Bone marrow (tissue), 2 donors: ENCODE measurements at places on chromosomes 1 and 21.

- DNase-seq, result no peak
Observed at GRCh38 chr21:45850181-45850580, 131.4 kb upstream of the COL6A1 start.

- DNase-seq, result no peak
Observed at GRCh38 chr1:234398849-234399381, 25.7 kb downstream of the COA6 start.

- no peak for DNase-seq
Observed at GRCh38 chr1:243708210-243708609, 141.8 kb downstream of the AKT3 start.

- no peak for DNase-seq
Observed at GRCh38 chr1:9942399-9942938, 722 bp downstream of the LZIC start.

DNA sequence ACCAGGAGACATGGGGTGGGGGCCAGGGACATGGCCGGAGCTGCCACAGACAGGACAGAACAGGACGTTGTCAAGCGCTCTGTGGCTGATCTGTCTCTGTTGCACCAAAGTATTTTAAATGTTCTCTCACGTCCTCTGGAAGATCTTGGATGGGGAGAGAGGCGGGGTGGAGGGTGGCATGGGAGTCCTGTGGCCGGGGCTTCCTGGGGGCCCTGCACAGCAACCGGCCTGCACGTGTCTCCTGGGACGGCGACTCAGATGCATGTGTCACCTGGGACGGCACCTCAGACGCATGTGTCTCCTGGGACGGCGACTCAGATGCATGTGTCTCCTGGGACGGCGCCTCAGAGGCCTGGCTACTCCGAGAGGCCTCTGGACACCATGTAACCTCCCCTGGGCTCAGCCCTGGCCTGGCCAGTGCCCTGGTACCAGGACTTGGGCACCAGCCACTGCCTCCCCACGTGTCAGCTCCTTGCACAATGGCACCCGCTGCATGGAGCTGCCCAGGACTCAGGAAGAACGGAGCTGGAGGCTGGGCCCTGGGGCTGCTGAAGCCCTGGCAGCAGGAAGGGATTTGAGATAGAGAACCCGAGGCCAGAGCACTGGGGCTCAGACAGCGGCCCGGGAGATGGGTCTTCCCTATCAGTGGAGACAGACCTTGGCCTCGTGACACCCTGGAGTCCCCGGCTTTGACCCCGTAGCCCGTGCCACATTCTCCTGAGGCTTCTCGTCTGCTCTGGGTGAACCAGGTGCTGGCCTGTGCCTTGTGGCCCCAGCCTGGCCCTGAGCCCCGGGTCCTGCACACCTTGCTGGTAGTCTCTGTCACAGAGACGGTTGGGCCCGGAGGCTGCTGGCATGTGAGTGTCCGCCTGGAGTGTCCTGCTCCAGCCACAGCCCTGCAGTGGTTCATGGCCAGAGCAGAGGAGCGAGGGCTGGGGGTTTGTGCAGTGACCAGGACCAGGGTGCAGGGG, 14.7 kb upstream of the SLC19A1 start:
- DNase-seq, result no peak

DNA sequence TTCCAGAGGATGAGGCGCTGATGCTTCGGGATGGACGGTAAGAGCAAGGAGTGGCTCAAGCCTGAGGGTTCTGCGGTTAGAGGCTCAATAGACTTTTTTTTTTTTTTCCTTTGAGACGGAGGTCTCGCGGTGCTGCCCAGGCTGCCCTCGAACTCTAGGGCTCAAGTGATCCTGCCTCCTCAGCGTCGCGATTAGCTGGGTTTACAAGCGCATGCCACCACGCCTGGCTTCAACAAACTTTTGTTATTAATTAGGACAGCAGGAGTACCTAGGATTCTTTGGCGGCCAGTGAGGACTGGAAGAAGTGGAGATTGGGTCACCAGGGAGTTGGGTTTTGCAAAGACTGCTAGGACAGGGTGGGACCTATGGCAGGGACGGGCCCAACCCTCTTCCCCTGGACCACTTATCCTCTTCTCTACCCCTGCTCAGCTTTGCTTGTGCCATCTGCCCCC, 587 bp downstream of the SCNM1 start:
- no peak for DNase-seq

DNA sequence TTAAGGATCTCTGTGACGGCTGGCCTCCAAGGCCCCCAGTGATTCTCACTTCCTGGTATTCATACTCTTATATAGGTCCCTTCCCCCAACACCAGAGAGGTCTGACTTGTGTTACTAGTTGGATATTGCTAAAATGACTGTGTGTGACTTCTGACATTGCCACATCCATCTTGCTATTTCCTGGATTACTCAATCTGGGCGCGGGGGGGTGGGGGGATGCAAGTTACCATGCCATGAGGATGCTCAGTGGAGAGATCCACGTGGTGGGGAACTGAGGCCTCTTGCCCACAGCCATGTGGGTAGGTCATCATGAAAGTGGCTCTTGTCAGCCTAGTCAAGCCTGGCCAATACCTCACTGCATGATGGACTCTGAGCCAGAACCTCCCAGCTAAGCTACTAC, 117.0 kb downstream of the UBE2U start:
- peak; percentile 7 for DNase-seq

DNA sequence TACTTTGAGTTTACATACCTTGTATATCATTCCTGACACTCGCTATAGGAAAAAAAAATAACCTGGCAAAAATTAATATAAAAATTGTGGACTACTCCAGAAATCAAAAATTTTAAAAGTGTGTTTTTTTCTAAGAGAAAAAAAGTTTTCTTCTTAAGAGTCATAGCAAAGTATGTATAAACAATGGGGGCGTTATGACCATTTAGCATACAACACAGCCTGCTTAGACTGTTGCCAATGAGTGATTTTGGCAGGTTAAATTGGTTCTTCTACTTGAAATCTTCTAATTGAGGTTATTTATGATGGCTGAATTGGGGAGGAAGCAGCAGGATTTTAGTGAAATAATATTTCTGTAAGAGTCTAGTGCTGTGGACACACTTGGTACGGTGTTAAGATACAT, 130.5 kb upstream of the USH2A start:
- no peak for DNase-seq

DNA sequence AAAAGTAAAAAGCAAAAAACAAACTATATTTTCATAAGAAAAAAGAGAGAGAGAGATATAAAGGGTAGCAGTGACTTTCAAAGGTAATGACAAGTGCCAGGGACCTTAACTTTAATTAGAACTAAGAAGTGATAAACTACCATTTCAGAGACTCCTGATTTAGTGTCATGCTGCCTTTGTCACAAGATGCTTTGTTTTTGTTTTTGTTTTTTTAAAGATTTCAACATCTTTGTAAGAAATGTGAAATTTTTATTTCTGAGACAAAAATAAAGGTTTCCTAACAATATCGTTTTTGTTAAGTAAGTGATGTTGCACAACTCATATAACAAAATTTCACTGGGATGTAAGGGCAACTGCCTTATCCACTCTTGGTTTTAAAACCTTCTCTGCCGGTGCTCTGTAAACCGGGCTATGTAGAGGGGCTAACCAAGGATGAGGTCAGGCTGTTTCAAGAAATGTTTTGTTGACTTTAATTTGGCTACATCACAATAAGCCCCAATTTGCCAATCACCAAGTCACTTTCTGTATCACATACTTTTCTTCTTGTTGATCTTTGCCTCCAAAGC, 35.2 kb upstream of the SYT2 start:
- no peak for DNase-seq

DNA sequence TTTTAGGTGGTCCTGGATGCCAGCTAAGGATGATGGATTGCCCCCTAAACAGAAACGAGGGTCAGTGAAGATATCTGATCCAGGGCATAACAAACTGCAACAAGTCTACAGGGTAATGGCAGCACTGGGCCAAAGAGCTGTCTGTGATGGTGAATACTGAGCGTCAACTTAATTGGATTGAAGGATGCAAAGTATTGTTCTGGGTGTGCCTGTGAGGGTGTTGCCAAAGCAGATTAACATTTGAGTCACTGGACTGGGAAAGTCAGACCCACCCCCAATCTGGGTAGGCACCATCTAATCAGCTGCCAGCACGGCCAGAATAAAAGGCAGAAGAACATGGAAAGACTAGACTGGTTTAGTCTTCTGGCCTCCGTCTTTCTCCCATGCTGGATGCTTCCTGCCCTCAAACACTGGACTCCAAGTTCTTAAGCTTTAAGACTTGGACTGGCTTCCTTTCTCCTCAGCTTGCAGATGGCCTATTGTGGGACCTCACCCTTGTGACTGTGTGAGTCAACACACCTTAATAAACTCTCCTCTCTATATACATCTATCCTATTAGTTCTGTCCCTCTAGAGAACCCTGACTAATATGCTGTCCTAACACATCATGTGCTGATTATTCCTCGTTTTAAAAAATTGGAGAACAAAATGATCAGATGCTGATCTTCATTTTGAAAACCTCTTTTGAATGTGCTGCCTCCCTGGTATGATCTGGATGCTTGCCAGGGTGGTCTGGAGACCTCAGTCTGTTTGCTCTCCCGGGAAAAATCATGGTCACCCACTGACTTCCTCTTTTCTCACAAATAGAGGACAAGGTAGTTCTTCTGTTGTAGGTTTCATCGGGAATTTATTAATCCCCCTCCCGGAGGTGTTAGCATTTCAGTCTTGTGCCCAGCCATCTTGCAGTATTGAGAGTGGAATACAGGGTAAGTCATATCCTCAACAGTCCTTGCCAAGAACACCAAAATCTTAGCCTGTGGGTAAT, 234.7 kb downstream of the SETD4 start:
- no peak for DNase-seq

GRCh38 chr1:10429868-10430215, 391 bp upstream of the CENPS start:
- no peak for DNase-seq

DNA sequence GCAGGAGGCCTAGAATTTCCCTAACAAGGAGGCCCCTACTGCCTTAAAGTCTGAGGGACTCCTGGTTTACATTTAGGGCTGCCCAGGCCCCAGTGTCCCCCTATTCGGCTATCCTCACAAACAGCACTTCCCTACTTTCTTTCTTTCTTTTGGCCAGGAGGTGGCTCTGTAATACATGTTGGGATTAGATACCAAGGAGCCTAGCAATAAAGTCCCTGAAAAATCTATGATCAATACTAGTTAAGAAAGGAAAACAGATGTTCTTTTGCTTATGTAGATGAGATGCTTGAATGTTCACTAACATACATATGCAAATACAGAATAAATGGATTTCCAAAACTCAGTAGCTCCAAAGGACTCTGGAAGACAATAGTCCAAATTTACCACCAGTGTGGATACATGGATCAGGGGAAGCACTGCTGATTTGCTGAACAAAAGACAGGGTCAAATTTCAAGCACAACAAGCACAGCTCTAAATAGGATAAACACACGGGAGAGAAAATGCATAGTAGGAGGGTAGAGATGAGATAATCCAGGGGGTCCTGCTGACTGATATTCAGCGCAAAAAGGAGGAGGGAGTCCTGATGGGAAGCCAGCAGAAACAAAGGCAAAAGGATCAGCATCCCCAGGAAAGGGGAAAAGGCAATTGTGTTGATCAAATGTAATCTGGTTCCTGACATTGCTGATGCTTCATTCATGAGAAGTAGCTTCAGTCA, 240.0 kb downstream of the NUF2 start:
- no peak for DNase-seq

DNA sequence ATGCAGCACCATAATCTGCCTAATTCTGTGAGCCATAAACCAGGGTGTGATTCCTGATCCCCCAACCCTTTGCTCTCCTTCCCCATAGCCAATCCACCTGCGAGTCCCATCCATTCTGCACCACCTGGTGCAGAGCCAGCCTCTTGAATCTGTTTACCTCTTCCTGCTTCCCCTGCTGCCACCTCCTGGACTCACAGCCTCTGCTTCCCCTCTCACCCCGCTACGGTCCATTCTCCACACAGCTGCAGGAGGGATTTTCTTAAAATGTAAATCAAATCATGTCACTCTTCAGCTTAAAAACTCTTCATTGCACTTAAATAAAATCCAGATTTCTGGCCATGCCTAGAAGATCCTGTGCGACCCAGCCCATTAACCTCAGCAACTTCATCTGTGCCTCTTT, 186.7 kb downstream of the FOXD2 start:
- DNase-seq, result no peak

DNA sequence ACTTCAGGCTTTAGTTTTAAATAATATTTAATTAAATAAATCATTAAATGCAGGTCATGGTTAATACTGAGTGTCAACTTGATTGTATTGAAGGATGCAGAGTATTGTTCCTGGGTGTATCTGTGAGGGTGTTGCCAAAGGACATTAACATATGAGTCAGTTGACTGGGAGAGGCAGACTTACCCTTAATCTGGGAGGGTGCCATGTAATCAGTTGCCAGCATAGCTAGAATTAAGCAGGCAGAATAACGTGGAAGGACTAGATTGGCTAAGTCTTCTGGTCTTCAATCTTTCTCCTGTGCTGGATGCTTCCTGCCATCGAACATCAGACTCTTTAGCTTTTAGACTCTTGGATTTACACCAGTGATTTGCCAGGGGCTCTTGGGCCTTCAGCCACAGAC, 85.3 kb downstream of the MAP3K21 start:
- DNase-seq, result no peak
